ENCODE measurements at places on chromosomes 5 and 9. TPM values are rescaled to one million over a fixed set of nuclear protein-coding genes. Genes with fewer than 3 reads are reported as not detected.

Gene PCDHB5
- polyA plus RNA-seq = not detected

Gene TXNDC8
- polyA plus RNA-seq = not detected

Gene SLC1A1
- not detected for polyA plus RNA-seq

Gene ARSB
- 6.8 TPM for polyA plus RNA-seq

Gene LRRC19
- not detected for polyA plus RNA-seq

Gene CSF1R
- polyA plus RNA-seq = 1.1 TPM

Gene GSN
- 10.4 TPM for polyA plus RNA-seq

Gene PRDM9
- not detected for polyA plus RNA-seq

Gene AK1
- not detected for polyA plus RNA-seq

Gene CNTFR
- not detected for polyA plus RNA-seq

Gene LHX6
- polyA plus RNA-seq = not detected

Gene SPATA31E1
- polyA plus RNA-seq = not detected

Gene EQTN
- polyA plus RNA-seq = not detected

Gene PCDHGA7
- not detected for polyA plus RNA-seq

Gene RLN2
- 2.2 TPM for polyA plus RNA-seq

Gene TSSK1B
- polyA plus RNA-seq = not detected

Gene IQGAP2
- 2.7 TPM for polyA plus RNA-seq

Gene PPP3R2
- not detected for polyA plus RNA-seq

Gene LHFPL2
- polyA plus RNA-seq = 8.1 TPM

Gene NLN
- polyA plus RNA-seq = 3.2 TPM

Gene PCSK5
- not detected for polyA plus RNA-seq

Gene SPINK7
- polyA plus RNA-seq = not detected

Gene PALM2AKAP2
- not detected for polyA plus RNA-seq

Gene ARSI
- polyA plus RNA-seq = not detected

Gene PCDHB6
- polyA plus RNA-seq = not detected

Gene ECSCR
- not detected for polyA plus RNA-seq

Gene DMRT3
- not detected for polyA plus RNA-seq

Gene ASS1
- not detected for polyA plus RNA-seq

Gene VPS13A
- 4.4 TPM for polyA plus RNA-seq

Gene MAPKAP1
- polyA plus RNA-seq = 65.1 TPM

Gene NIM1K
- polyA plus RNA-seq = 0.21 TPM

Gene DOCK2
- polyA plus RNA-seq = 92.5 TPM

Gene GCNT1
- polyA plus RNA-seq = 60.2 TPM

Gene TAL2
- 2.5 TPM for polyA plus RNA-seq

Gene FRRS1L
- polyA plus RNA-seq = not detected
